ENCODE measurements at places on chromosomes 5 and 9. TPM values are rescaled to one million over a fixed set of nuclear protein-coding genes. Genes with fewer than 3 reads are reported as not detected.

The GLT6D1 gene
- not detected for total RNA-seq

The SPARC gene
- 490 TPM for total RNA-seq

The MEIKIN gene
- total RNA-seq, result not detected

The PCDHB1 gene
- not detected for total RNA-seq

The GRIN3A gene
- total RNA-seq, result not detected

The CCDC183 gene
- total RNA-seq, result not detected

The LCN9 gene
- not detected for total RNA-seq

The PSD2 gene
- not detected for total RNA-seq

The WASHC1 gene
- total RNA-seq, result 8.9 TPM

GRCh38 chr5:139392678-139393496, 2.0 kb downstream of the PROB1 start:
- peak; percentile 81 for DNase-seq

- DNase-seq, result no peak
These were observed 355.7 kb upstream of the IRX2 start for GRCh38 chr5:3107156-3107611.

DNA sequence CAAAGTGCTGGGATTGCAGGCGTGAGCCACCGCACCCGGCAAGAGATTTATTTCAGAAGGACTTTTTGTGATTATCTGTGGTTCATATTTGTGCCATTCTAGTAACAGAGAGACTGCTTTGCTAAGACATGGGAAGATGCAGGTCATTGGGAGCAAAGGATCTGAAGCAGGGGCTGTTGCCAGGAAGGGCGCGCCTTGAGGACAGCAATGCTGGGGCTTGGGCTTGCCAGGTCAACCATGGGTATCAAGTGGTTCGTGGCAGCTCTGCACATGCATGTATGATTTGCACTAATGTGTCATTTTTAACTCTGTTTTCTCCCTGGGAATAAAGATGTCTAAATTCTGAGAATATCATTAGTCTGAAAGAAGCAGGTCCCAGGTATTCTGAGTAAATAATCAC, 17.0 kb downstream of the ADAMTS2 start:
- DNase-seq, result no peak

- no peak for DNase-seq
These were observed 139.6 kb upstream of the RANBP3L start for GRCh38 chr5:36441280-36441679.

DNA sequence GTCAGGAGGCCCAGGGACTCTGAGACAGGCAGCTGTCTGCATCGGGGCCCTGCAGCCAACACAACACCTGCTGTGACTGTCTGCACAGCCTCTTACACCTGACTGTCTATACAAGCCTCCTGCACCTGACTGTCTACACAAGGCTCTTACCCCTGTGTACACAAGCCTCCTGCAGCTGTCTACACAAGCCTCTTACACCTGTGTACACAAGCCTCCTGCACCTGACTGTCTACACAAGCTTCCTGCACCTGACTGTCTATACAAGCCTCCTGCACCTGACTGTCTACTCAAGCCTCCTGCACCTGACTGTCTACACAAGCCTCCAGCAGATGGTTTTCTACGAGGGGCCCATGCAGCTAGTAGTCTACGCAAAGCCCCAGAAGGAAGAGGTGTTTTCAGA, 18.6 kb downstream of the IRX2 start:
- DNase-seq, result no peak

- no peak for DNase-seq
These were observed 5.6 kb downstream of the WNK2 start for GRCh38 chr9:93189369-93190132.

GRCh38 chr5:90865180-90865579, 306.6 kb downstream of the ADGRV1 start:
- no peak for DNase-seq
